Activated CD8-positive, alpha-beta memory T cell treated with anti-CD3 and anti-CD28 coated beads, Interleukin-2, amount 50 U/mL, for 4 hours (primary cell): ENCODE measurements at places on chromosomes 12 and 14.

GRCh38 chr14:92785667-92786426 lies 8.3 kb upstream of the GOLGA5 start:
- DNase-seq: no peak

- no peak for DNase-seq
These were observed 90.8 kb upstream of the PTPRQ start for GRCh38 chr12:80353254-80353653.

- no peak for DNase-seq
These were observed 41.6 kb upstream of the CAPRIN2 start for GRCh38 chr12:30796313-30796780.

GRCh38 chr12:96035283-96036236 lies at the start of gene LTA4H:
LTA4H (minus strand) TSS chr12:96035587; CDS start chr12:96035519, 68 bp downstream.
- DNase-seq: peak; percentile 96

- no peak for DNase-seq
These were observed 10.2 kb downstream of the PPFIBP1 start for GRCh38 chr12:27534060-27534764.

DNA sequence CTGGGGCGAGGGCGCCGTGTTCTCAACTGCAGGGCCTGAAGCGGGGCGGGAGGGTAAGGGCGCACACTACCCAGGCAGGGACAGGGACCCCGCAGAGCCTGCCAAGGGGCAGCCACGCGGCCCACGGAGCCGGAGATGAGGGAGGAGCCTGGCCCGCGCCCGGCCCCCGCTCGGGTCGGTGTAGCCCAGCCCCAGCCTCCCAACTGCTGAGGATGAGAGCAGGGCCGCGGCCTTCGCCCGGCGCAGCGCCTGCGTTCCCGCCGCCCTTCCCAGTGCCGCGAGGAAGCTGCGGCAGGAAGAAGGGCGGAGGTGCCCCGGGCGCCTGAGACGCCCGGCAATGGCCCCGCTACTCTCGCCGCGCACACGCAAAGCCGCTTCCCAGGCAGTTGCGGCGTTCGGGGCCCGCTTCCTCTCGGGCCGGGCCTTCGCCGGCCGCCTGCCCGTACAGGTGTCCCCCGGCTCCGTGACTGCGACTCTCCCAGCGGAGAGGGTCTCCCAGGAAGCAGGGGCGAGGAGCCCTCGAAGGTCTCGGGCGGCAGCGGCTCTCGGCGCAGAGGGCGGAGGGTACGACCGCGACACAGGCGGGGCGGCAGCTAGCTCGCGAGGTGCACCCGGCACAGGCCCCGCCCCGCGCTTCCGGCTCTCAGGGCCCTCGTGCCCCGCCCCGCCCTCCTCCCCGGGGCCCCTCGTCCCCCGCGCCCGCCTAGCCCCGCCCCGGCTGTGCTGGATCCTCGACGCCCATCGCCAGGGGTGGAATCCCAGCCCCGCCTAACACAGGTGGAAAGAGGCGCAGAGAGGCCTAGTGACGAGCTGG lies 24.8 kb upstream of the YY1 start:
- DNase-seq: peak; percentile 93

DNA sequence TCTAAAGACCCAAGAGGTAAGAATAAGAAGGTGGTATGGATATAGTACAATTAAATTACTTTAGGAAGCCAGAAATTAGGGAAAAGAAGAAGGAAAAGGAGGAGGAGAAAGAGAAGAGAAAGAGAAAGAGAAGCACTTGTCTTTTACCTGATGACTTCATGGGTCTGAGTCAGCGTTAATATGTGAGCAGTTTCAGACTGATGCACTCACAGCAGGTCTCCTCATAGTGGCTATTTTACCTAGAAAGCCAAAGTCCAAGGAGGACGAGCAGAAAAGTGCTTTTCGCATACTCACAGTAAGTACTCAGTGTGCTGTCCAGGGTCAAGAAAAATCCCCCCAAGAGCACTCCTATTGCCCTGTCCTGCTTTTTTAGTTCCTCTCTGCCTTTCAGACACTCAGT lies 222.1 kb downstream of the C12orf42 start:
- DNase-seq: no peak

- no peak for DNase-seq
These were observed 17.7 kb downstream of the PLEKHG3 start for GRCh38 chr14:64721899-64722298.

- DNase-seq: no peak
These were observed 98.3 kb downstream of the SPTSSA start for GRCh38 chr14:34363733-34364134.

DNA sequence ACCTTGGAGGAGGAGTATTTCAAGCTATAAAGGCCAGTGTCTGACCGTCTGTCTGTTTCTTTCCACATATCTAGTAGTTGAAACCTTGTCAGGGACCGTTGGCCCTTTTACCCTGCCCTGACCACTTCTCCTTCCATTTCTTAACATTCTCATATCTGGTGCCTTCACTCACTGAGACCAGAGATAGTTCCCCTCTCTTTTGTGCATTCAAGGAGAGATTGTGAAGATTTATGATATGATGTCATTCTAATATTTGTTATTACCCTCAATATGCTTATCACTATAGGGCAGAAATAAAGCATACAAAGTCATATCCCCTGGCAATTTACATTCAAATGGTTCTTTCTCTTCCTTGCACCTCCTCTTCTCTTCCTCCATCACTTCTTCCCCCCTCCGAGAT lies 83.3 kb downstream of the PLXNC1 start:
- DNase-seq: no peak

GRCh38 chr14:67851785-67852410 lies 32.3 kb downstream of the RAD51B start:
- no peak for DNase-seq

- no peak for DNase-seq
These were observed 17.5 kb upstream of the KRT80 start for GRCh38 chr12:52209321-52209720.

- DNase-seq: no peak
These were observed 118.9 kb upstream of the PTPRB start for GRCh38 chr12:70756118-70756517.

GRCh38 chr14:92577321-92577742 lies 63.8 kb downstream of the RIN3 start:
- DNase-seq: peak; percentile 38

GRCh38 chr14:69424149-69424923 lies 25.8 kb downstream of the SLC39A9 start:
- no peak for DNase-seq

DNA sequence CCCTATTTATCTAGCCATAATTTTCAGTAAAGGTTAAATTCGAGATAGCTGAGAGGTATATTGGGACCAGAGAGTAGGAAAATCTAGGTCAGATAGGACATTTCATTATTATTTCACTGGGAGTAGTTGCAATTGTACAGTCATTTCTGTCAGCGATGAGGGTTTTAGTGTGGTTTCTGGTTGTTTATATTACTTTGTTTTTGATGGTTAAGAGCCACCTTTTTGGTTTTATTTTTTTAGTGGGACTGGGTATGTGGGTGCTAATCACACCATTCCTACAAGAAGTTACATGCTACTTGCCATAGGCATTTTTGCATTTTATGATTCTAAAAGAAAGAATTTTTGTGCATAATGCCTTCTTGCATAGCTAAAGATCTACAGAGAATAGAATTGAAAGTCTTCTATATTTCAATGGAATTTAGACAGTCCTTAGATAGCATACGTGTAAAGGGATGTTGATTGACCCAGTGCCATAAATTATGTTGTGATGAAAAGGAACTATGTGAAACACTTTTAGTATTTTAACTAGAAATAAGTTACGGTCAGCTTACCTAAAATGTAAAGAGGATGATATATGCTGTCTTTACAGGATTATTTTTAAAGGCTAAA lies 85.2 kb downstream of the KTN1 start:
- DNase-seq: no peak

- DNase-seq: no peak
These were observed 284.8 kb upstream of the DIO3 start for GRCh38 chr14:101276309-101277091.

- no peak for DNase-seq
These were observed 19.4 kb downstream of the COA8 start for GRCh38 chr14:103581954-103582703.

DNA sequence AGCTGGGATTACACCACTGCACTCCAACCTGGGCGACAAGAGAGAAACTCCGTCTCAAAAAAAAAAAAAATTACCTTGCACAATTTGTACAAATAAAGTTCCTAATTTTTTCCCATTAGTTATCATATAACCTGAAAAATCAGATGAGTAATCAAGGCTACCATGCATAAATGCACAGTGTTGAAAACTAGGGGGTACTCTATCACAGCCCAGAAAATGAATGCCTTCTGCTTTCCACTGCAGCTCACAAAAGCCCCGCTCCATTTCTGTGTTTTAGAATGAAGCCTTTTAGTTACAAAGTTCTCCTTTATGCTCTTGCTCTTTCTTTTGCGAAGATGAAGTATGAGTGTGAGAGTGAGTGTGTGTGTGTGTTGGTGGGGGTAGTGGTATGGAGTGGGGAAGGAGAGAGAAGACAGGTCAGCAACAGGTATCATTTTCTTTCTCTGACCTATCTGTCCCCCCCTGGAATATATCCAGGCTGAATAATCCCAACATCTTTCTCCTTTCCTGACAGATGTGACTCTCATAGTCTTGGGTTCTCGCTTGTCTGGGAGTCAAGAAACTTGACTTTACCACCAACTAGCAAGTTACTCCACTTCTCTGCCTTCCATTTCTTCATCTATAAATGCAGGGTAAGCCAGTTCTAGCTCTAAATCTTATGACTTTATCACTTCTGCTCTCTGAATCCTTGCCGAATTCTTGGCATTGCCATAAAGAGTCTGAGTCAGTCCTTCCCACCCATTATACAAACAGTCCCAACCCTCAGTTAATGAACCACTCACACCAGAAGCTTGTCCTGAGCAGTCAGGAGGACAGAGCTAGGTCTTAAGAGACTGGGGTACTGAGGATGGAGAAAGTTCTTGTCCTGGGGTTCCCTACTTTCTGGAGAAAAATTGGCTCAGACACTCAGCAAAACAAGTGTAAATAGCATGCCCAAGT lies 16.1 kb downstream of the BIN2 start:
- no peak for DNase-seq

DNA sequence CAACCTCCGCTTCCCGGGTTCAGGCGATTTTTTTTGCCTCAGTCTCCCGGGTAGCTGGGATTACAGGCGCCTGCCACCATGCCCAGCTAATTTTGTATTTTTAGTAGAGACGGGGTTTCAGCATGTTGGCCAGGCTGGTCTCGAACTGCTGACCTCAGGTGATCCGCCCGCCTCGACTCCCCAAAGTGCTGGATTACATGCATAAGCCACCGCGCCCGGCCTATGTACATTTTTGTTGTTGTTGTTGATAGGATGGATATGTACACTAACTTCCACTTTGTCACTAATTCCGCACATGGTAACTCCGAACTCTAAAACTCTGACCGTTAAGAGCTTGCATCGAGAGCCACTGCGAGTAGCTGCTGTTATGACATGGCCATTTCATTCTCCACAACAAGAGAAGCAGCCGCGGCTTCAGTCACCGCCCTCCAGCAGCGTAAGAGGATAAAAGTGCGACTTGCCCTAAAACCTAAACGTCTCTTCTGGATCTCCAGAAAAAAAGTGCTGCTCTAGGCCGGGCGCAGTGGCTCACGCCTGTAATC lies 742 bp upstream of the MARS1 start:
- no peak for DNase-seq

DNA sequence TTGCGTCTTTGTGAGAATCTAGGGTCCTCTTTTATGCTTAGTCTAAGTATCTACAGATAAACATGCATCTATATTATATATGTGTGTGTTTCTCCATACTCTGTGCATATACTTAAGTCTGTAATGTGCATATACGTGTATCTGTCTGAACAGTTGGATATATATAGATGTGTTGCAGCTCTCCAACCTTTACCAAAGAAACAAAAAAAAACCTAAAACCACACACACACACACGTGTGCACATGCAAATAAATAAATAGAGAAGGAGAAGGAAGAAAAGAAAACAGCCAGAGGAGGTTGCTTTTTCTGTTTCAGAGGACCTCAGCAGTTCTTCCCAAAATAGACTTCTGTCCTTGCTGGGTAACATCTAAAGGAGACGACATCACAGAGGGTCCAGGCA lies 244.9 kb downstream of the CACNA1C start:
- DNase-seq: no peak

- no peak for DNase-seq
These were observed 457.7 kb upstream of the PDE3A start for GRCh38 chr12:19910681-19911080.

DNA sequence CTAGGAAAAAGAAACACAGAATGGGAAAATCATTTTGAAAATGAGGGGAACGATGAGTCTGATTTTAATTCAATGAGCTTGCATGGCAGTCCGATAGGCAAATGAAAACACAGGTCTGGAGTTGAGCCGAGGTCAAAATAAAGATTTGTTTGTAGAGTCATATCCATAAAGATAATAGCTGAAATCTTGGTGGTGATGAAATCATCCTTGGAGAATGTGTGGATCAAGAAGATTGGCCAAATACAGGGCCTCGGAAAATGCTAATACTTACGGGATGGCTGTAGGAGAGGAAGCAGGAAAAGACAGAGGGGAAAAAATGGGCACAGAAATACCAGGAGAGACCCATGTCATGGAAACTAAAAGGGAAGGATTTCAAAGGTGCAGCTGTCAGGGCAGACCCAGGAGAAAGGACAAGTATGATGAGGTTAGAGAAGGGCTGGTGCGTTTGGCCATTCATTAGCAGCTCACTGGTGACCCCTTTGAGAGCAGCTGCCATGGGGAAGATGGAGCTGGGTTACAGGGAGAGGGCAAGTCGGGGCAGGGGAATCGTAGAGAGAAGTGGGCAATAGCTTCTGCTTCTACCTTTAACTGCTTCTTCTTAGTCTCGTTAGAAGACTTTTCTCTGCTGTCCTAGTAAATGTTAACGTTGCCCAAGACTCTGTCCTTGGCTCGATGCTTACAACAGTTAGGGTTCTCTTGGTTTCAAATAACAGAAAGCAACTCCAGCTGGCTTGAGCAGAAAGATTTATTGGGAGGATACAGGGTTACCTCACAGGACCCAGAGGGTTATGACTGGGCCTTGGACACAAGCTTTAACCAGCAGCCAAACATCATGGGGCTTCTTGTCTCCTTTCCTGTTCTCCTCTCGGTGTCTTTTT lies 161.8 kb downstream of the EFCAB11 start:
- DNase-seq: no peak

GRCh38 chr12:107894589-107894988 lies 120.1 kb downstream of the ASCL4 start:
- DNase-seq: no peak

DNA sequence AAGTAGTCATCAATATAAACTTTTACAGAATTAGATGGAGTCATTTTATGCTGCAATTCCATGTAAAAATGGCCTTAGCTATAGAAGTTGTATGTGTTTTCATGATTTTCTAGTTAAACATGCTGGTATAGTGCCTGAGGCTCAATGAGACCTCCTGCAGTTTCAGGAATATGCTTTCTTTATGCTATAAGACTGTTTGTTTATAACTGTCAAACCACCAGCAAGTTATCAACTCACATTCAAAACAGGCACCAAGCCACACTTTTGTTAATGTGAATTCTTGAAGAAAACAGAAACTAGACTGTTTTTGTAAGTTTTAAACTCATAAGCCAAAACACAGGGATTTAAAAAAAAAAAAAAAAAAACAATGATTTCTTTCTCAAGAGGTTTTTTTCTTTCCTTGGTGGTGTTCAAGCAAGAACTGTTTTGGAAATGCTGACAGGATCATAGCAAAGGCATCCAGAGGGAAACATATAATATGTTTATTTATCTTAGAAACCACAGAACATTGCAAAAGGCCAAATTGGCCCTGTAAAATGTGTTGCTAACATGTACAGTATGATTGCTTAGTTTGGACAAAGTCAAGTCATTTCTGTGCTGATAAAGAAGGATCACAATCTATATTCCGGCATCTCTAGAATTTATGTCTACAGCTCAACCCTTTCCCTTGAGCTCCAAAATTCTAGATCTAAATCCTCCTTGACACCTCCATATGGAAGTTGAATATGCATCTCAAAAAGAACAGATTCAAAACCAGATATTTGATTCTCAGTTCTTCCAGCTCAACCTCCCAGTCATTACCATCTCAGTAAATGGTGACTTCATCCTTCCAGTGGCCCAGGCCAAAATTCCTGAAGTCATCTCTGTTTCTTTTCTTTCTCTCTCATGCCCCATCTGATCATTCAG lies 29.0 kb upstream of the LUM start:
- no peak for DNase-seq
